Activated T-cell treated with anti-CD3 and anti-CD28 coated beads, Interleukin-2, amount 50 U/mL, for 72 hours (primary cell): ENCODE measurements at places on chromosomes 13 and 19. TPM values are rescaled to one million over a fixed set of nuclear protein-coding genes. Genes with fewer than 3 reads are reported as not detected.

BEST2 gene
- total RNA-seq: not detected

ZNF304 gene
- 8.3 TPM for total RNA-seq

KCTD4 gene
- not detected for total RNA-seq

C1QTNF9B gene
- not detected for total RNA-seq

AMH gene
- 10.0 TPM for total RNA-seq

KLF1 gene
- 0.58 TPM for total RNA-seq

ARL11 gene
- total RNA-seq: 0.35 TPM

- H3K27me3 ChIP-seq: no peaks in the 10 kb centered on the region
- no peaks in the 10 kb centered on the region for H3K36me3 ChIP-seq
- H3K4me1 ChIP-seq: no peaks in the 10 kb centered on the region
- no peak for DNase-seq
- no peak overlapping the region for H3K4me3 ChIP-seq
- H3K27ac ChIP-seq: no peak overlapping the region
Measured at GRCh38 chr13:64417581-64417980, 2812.6 kb downstream of the PCDH9 start.

DNA sequence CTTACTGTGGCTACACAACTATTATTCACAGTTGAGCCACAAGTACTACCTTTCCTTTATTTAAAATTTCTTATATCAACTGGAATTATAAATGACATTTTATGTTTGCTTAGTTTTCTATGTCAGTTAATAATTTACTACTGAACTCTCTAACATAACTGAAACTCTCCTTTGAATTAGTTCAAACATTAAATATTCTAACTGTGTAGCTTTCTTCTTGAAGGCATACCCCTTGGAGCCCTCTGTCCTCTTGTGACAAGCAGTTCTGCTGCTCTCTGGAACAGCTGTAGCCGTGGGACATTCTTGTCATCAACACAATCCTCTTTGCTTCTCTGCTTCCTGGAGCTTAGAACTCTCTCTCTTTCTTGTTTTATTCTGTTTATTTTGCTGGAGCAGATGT lies 244.8 kb downstream of the NHLRC3 start:
- DNase-seq: no peak
- H3K27me3 ChIP-seq: peaks cover 40% of the 10 kb centered on the region
- no peaks in the 10 kb centered on the region for H3K4me1 ChIP-seq

- H3K4me1 ChIP-seq: peaks cover 23% of the 10 kb centered on the region
- H3K27me3 ChIP-seq: peaks cover 16% of the 10 kb centered on the region
- H3K4me3 ChIP-seq: peak overlapping the region; percentile 85
- H3K27ac ChIP-seq: peak overlapping the region; percentile 56
- peak; percentile 48 for DNase-seq
- H3K36me3 ChIP-seq: peaks cover 3% of the 10 kb centered on the region
Measured at GRCh38 chr13:23979361-23980159, 82.3 kb upstream of the C1QTNF9B start.

DNA sequence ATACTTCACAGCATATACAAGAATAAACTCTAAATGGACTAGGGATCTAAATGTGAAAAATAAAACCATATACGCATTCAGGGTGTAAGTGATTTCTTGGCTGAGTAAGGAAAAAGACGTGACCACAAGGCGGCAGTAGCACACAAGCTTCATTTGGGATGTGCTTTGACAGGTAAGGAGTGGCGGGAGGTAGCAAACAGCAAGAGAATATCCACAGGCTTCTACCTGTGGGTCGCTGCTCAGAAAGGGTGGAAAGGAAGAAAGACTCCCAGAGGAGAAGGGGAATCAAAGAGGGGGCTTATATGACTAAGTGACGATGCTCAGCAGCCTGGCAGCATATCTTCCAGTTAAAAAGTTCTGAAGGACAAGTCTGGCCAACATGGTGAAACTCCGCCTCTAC lies 2.5 kb upstream of the ZNF121 start:
- H3K27ac ChIP-seq: no peak overlapping the region
- peaks cover 7% of the 10 kb centered on the region for H3K27me3 ChIP-seq
- H3K36me3 ChIP-seq: peaks cover 5% of the 10 kb centered on the region
- peak; percentile 80 for DNase-seq

DNA sequence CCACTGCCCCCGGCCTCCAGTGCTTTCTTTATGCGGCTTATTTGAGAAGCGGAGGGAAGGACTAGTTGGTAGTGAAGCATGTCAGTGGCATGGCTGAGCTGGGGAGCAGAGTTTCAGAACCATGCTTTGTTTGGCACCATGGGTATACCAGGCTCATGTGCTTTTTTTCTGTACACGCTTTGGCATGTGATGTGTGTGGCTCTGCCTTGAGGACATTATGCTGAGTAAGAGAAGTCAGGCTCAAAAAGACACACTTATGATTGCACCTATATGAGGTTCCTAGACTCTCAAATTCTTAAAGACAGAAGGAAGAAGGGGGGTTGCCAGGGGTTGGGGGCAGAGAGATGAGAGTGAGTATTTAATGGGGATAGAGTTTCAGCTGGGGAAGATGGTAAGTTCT lies 21.3 kb downstream of the GATAD2A start:
- DNase-seq: no peak
- no peak overlapping the region for H3K27ac ChIP-seq
- H3K4me1 ChIP-seq: peaks cover 54% of the 10 kb centered on the region
- no peak overlapping the region for H3K4me3 ChIP-seq

DNA sequence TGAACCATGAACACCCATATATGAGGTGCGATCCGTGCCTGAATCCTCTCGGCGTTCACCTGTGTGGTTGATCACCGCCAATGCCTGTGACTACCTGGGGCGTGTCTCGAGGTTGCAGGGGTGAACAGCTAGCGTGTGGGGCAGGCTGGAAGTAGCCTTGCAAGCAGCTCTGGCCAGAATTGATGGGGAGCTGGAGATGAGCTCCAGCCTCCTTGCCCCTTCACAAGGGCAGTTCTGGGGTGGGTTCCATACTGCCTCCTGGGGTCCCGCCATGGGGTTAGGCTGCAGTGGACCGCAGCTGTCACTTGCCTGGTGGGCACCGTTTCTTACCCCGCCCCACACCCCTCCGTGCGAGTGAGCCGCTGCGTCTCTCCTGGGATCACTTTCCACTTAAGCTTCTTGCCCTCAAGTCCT lies 154.5 kb upstream of the SOX1 start:
- no peaks in the 10 kb centered on the region for H3K36me3 ChIP-seq
- no peak for DNase-seq
- H3K27ac ChIP-seq: no peak overlapping the region
- no peaks in the 10 kb centered on the region for H3K4me1 ChIP-seq
- no peak overlapping the region for H3K4me3 ChIP-seq
- no peaks in the 10 kb centered on the region for H3K27me3 ChIP-seq

DNA sequence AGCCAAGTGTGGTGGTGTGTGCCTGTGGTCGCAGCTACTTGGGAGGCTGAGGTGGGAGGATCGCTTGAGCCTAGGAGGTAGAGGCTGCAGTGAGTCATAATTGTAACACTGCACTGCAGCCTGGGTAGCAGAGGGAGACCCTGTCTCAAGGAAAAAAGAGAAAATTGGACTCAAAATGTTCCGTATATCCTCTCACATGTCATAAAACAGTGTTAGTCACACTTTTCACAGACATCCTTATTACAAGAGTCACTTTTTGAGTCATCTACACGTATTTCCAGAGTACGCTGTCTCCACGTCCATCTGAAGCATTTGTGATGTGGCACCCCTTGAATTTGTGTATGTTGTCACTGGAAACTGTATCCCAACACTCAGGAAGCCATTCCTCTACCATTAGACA lies 133.0 kb downstream of the SIPA1L3 start:
- peaks cover 5% of the 10 kb centered on the region for H3K4me1 ChIP-seq
- DNase-seq: no peak
- H3K27me3 ChIP-seq: no peaks in the 10 kb centered on the region
- H3K4me3 ChIP-seq: no peak overlapping the region

GRCh38 chr13:20727856-20728255 lies 24.4 kb downstream of the IL17D start:
- no peak for DNase-seq
- H3K27ac ChIP-seq: no peak overlapping the region
- peaks cover 4% of the 10 kb centered on the region for H3K36me3 ChIP-seq
- H3K4me3 ChIP-seq: no peak overlapping the region
- peaks cover 4% of the 10 kb centered on the region for H3K27me3 ChIP-seq

- H3K4me1 ChIP-seq: peaks cover 30% of the 10 kb centered on the region
- no peaks in the 10 kb centered on the region for H3K36me3 ChIP-seq
- H3K4me3 ChIP-seq: no peak overlapping the region
- no peaks in the 10 kb centered on the region for H3K27me3 ChIP-seq
Measured at GRCh38 chr13:73835138-73835721, 299.0 kb downstream of the KLF12 start.

GRCh38 chr19:32570081-32570785 lies 10.8 kb upstream of the PDCD5 start:
- H3K27me3 ChIP-seq: peaks cover 21% of the 10 kb centered on the region
- H3K4me3 ChIP-seq: peak overlapping the region; percentile 48
- H3K27ac ChIP-seq: no peak overlapping the region

DNA sequence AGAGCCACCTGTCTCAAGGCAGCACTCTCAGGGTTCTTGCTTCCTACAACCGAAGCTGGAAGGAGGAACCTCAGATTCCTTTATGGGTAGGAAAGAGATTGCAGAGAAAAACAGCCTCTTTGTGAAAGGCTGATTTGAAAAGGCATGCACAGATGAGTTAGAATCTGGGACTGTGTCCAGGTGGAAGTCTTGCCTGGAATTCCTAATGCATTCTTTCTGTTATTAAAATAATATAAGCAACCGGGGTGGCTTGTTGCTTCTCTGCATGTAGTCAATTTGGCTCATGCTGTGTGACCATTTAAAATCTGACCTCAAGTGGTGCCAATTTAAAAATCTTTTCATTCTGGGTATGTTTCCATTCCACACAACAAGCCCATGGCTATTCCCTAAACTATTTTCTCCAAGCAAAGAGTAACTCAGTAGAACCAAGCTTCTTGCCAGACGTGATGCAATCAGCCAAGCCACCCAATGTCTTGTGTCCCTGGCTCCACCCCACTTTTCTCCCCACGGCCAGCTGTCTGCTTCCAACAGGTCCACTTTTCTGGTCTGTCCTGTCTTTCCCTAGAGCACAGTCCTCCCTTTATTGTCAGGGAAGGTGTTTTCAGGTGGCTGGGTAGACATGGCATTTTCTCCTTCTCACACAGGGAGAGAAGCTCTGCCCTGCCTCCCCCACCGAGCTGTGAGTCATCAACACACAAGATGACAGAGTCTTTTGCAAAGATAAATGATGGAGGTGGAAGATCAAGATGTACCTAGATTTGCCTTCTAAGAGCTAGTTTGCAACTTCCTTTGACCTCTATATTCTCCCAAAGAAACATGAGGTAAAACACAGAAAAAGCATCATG lies 394.3 kb downstream of the FOXO1 start:
- H3K27me3 ChIP-seq: no peaks in the 10 kb centered on the region
- peak; percentile 60 for DNase-seq
- H3K36me3 ChIP-seq: no peaks in the 10 kb centered on the region
- peak overlapping the region; percentile 72 for H3K27ac ChIP-seq

DNA sequence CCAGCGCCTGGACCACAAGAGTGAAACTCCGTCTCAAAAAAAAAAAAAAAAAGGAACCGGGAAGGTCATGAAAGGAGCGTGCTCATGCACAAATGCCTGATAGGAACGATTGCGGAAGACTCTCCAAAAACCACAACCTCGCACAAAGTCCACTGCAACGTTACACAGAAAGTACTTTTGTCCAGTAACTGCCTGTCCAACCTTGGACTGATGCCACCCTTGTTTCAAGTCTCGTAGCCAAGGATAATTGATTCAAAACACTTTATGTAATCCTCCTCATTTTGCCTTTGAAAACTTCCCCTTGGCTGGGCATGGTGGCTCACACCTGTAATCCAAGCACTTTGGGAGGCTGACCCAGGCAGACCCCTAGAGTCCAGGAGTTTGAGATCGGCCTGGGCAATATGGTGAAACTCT lies 13.7 kb downstream of the LGALS7 start:
- H3K4me3 ChIP-seq: no peak overlapping the region
- no peaks in the 10 kb centered on the region for H3K36me3 ChIP-seq
- H3K27ac ChIP-seq: no peak overlapping the region
- H3K4me1 ChIP-seq: no peaks in the 10 kb centered on the region

- DNase-seq: no peak
- no peak overlapping the region for H3K4me3 ChIP-seq
- H3K27me3 ChIP-seq: no peaks in the 10 kb centered on the region
- H3K36me3 ChIP-seq: no peaks in the 10 kb centered on the region
Measured at GRCh38 chr13:29958476-29958875, 108.1 kb upstream of the UBL3 start.

DNA sequence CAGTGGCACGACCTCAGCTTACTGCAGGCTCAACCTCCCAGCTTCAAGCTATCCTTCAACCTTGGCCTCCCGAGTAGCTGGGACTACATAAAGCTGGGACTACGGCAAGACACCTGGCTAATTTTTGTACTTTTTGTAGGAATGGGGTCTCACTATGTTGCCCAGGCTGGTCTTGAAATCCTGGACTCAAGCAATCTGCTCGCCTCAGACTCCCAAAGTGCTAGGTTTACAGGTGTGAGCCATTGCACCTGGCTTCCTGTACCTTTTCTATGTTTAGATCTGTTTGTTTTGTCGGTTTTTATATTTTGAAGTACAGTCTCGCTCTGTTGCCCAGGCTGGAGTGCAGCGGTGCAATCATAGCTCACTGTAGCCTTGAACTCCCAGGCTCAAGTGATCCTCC lies 17.5 kb upstream of the TICAM1 start:
- no peak overlapping the region for H3K4me3 ChIP-seq
- no peak overlapping the region for H3K27ac ChIP-seq
- no peaks in the 10 kb centered on the region for H3K4me1 ChIP-seq
- H3K27me3 ChIP-seq: no peaks in the 10 kb centered on the region

DNA sequence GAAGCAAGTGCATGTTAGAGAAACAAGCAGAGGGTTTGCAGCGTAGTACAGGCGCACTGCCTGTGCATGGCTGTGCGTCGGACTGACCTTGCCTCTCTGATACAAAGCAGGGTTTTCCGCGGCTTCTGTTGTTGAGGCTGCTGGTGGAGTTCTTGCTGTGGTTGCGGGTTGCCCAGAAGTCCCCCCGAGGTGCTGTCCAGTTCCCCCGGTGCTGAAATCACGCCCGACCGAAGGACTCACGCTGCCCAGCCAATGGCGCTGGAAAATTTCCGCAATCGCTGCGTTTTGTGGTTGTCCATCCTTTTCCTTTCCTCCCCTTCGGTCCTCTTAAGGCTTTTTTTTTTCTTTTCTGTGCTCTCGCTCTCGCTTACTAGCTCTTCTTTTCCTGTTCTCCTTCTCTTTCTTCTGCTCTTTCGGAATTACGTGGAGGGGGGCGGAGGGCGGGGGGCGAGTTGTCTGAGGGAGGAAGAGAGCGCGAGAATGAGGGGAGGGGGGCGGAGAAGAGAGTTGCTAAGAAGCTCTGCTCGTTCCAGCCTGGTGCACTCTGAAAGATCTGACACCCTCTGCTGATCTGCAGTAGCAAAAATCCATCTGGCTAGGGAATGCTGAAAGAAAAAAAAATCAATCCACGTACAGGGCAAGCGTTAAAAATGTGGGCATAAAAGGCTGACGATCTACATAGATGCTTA lies at the start of gene SLITRK1:
TSS of gene SLITRK1 (minus strand) at position 558 of the 689 bp plus-strand sequence. CDS start 967 bp downstream, outside the sequence.
- peaks cover 71% of the 10 kb centered on the region for H3K27me3 ChIP-seq
- H3K36me3 ChIP-seq: peaks cover 3% of the 10 kb centered on the region
- no peak within 1 kb of the TSS for H3K27ac ChIP-seq
- H3K4me1 ChIP-seq: peaks cover 19% of the 10 kb centered on the region

DNA sequence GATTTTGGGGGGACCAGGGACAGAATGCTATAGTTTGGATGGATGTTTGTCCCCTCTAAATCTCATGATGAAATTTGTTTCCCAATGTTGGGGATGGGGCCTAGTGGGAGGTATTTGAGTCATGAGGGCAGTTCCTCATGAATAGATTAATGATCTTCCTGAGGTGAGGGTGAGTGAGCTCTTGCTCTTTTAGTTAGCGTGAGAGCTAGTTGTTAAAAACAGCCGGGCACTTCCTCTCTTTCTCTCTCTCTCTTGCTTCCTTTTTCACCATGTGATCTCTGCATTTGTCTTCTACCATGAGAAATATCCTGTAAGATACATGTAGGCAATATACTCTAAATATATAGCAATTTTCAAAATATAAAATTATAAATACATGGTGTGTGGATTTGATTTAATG lies 290.8 kb upstream of the PCDH9 start:
- no peaks in the 10 kb centered on the region for H3K4me1 ChIP-seq
- no peak for DNase-seq
- H3K4me3 ChIP-seq: no peak overlapping the region
- no peak overlapping the region for H3K27ac ChIP-seq
